GF-D8 (cell line): ENCODE measurements at places on chromosomes 7 and 10.

- no peak for DNase-seq
Measured at GRCh38 chr7:44102846-44103565, 1.1 kb upstream of the AEBP1 start.

DNA sequence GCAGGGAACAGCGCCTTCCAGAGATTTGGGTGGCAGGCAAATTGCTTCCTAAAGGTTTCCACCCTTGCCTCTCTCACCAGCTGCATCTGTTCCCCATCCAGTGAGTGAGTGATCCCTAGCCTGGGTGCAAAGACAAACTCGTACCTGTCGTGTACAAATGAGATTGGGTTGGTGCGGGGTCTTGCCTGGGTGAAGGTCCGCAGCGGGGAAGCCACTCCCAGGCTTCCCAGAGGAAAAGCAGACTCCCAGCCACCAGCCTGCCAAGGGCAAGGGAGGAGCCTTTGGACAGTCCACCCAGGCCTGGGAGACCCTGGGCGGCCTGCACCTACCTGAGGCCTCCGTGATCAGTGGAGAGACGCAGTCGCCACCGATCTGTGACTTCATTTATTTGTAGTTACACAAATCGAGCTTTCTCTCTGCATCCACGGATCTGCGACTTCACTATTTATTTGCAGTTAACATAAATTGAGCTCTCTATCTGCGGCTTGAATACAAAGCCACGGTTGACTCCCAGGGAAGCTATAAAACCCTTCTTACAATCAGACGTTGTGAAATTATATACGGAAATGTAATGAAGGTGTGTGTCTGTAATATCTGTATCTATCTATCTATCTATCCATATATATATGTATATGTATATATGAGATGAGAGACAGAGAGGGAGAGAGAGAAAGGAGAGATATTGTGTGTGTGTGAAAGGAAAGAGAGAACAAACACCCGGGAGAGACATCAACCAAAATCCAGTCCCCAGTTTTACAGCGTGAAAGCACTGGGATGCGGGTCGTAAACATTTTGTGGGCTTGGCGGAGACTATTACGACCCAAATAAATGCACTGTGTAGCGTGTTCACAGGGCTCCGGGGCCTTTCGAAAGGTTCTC, 3.0 kb upstream of the HOXA7 start:
- DNase-seq: no peak

DNA sequence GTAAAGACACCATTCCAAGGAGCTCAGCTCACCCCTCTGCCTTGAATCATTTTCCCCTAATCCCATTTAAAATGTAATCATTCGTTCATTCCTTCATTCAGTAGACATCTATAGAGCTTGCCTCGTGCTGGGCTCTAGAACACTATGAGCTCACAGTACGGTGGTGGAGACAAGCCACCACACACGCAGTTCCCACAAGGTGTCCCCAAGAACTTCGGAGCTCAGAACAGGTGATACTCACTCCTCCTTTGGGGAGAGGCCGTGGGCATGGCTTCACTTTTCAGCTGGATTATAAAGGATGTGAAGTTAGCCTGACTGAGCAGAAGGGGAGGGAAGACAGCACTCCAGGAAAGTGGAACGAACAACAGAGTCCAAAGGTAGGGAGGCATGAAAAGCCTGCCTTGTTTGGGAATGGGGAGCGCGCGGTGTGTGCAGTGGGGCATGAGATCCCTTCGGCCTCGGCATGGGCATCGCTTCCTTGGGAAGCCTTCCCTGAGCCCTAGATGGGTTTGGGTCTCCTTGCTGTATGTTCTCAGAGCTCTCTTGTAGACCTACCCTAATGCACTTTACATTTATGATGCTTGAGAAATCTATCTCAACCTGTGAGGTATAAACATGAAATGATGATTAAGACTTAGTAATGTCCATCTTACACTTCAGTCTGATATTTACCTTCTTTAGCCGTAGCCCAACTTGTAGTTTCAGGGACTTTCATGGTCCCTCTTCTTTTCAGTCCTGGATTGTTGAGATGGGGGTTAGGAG, 809 bp upstream of the OGA start:
- peak; percentile 69 for DNase-seq

DNA sequence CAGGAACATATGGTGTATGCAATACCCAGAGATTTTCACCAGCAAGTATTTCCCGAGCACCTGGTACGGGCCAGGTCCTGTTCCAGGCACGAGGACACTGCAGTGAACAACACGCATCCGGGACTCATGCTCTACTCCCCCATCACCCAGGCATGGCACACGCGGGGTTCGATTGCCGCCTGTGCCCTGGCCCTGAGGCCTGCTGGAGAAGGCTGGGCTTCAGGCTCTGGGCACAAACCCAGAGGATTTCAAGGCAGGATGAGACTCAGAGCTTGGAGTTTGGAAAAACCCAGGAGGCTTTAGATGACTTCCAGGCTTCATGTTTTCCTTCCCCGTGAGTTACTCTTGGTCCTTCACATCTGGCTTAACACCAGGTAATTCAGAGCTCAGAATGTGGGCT, 143.5 kb downstream of the NEURL1 start:
- no peak for DNase-seq

DNA sequence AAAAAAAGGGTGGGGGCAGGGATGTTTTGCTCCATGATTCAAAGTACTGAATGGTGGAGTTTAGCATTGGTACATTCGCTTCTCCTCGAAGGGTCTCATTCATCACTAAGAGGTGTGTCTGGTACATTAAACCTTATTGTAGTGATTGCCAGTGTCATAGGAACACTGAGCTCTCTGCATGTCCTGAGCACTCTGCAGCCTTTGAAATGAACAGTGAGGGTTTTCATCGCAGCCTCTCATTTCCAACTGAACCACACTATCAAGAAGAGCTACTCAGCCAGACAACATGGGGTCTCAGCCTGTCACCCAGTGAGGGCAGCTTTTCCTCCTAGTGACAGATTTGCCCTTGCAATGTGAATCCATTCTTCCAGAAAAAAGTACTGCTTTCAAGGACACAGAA, 7.6 kb upstream of the DEPP1 start:
- DNase-seq: no peak

- DNase-seq: no peak
Measured at GRCh38 chr10:125797424-125797823, 21.8 kb upstream of the MMP21 start.

DNA sequence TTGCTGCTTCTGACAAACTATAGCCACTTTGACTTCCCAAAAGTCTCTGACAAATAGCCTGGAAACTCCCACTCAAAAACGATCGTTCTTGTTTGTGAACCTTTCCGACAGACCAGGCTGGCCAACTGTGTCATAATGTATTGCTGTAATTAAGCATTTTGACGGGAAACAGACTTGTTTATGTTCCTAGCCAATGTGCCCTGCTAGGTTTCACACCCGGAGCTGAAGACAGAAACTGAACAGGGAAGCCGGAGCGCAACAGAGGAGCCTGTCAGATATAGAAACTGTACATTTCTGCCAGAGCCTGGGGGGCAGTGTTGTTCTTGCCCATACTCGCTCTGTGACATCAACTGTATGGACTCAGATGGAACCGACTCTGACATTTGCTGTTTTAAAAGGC, 55.3 kb upstream of the C7orf33 start:
- DNase-seq: no peak

DNA sequence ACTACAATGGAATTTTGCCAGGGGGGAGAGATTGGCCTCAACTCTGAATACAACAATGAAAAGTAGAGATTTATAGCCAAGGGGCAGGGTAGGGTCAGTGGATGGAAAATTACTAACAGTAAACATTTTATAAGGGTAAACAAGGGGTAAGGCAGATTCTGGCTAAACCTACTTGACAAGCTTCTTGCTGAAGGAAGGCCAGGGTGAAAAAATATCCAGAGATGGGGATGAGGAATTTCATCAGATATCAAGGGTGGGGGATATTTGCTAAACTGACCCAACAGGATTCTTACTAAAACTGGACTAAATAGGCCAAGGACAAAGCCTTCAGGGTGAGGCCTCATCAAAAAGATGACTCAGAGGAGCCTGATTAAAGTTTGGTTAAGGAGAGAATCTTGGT, 156.3 kb downstream of the RTKN2 start:
- DNase-seq: no peak

DNA sequence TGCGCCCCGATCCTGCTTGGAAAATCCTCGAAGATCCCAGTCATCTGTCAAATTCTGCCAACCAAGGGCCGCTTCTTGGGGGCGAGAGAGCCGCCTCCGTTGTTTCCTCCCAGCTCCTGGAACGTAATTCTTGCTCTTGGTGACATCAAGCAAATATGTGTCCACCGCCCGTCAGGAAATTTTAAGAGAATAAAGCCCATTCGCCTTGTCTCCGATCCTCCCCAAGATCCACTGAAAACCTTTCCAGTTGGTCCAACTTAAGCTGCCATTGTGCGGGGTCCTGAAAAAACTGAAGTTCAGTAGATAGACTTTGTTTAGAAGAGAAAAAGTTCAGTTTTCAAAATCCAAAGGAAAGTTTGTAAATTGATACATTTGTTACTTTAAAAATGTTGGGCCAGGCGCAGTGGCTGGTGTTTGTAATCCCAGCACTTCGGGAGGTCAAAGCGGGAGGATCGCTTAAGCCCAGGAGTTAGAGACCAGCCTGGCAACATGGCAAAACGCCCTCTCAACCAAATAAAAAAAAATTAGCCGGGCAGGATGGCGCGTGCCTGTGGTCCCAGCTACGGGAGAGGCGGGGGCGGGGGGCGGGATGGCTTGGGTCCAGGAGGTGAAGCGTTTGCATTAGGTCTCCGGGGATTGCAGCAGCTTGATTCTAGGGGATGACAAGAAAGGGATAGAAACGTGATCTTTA, 1.0 kb upstream of the ZNF800 start:
- no peak for DNase-seq

DNA sequence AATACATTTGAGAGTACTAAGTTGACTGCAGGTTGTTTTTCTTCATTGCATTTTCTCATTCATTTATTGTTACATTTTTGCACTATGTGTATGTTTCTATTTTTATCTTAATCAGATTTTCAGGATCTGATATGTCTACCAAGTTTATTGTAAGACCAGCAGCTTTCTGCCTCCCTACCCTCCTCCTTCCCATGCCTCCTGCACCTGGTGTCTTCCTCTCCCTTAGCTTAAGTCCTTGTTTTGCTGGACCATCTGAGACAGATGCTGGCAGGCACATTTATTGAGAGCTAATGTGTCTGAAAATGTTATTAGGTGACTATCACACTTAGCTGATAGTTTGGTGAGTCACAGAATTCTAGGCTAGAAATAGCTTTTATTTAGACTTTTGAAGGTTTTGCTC, 79.6 kb downstream of the ANLN start:
- DNase-seq: no peak

DNA sequence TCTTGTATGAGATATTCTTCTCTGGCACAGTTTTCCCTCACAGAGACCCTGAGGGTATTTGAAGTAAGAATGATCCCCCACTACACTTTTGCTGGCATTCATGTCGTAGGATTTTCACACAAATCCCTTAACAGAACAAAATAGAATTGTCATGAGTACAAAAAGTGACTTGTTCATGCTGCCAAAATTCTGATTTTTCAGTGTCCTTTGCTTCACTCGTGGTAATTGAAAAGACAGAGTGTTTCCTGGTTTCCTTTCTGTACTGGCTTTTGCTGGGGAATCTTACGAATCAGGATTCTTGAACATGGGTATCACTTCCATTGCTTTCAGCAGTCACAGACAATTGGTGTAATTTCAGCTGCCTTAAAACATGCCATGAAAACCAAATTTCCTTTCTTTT, 756.3 kb downstream of the REEP3 start:
- DNase-seq: no peak
